Occipital lobe (tissue), 3 donors: ENCODE measurements at places on chromosomes 16 and 17. TPM values are rescaled to one million over a fixed set of nuclear protein-coding genes. Genes with fewer than 3 reads are reported as not detected.

The HOXB1 gene
- not detected for total RNA-seq

The PABPN1L gene
- not detected for total RNA-seq

The WWP2 gene
- total RNA-seq: 15.9 TPM

The RAP1GAP2 gene
- 29.3 TPM for total RNA-seq

The MYH3 gene
- total RNA-seq: 1.4 TPM
